ENCODE measurements at places on chromosomes 4 and X.

- no peak for DNase-seq
- peak overlapping the region; percentile 73 for H3K4me3 ChIP-seq
- peaks cover 3% of the 10 kb centered on the region for H3K27me3 ChIP-seq
- no peak overlapping the region for H3K27ac ChIP-seq
These were observed 2.3 kb downstream of the SH3TC1 start for GRCh38 chr4:8201321-8201781.

- H3K27ac ChIP-seq, result no peak overlapping the region
- no peak for DNase-seq
- H3K4me3 ChIP-seq, result no peak overlapping the region
- H3K27me3 ChIP-seq, result no peaks in the 10 kb centered on the region
These were observed 120.2 kb downstream of the KLHL8 start for GRCh38 chr4:87100168-87100567.

DNA sequence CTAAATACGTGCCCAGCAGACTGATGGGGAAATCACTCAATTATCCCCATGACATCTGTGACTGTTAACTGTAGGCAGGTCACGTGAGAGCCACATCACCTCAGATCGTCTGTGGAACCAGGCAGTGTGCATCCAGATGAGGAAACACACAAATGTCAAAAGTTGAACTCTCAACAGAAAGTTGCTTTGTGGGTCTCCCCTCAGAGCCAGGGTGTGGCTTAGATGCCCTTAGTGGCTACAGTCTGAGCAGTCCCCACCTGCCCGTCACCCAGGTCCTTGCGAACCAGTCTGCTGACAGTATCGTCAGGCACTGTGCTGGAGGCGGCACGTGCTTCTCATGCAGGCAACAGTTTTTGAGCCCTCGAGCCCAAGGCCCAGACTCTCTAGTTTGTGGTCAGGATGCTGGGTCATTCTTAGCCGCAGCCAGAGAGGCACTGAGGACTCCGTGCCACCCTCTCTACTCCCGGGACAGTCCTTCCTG lies 10.8 kb downstream of the TMEM187 start:
- peaks cover 17% of the 10 kb centered on the region for H3K36me3 ChIP-seq
- peaks cover 5% of the 10 kb centered on the region for H3K4me1 ChIP-seq
- no peak overlapping the region for H3K27ac ChIP-seq
- H3K27me3 ChIP-seq, result no peaks in the 10 kb centered on the region
- DNase-seq, result no peak
- H3K4me3 ChIP-seq, result no peak overlapping the region

DNA sequence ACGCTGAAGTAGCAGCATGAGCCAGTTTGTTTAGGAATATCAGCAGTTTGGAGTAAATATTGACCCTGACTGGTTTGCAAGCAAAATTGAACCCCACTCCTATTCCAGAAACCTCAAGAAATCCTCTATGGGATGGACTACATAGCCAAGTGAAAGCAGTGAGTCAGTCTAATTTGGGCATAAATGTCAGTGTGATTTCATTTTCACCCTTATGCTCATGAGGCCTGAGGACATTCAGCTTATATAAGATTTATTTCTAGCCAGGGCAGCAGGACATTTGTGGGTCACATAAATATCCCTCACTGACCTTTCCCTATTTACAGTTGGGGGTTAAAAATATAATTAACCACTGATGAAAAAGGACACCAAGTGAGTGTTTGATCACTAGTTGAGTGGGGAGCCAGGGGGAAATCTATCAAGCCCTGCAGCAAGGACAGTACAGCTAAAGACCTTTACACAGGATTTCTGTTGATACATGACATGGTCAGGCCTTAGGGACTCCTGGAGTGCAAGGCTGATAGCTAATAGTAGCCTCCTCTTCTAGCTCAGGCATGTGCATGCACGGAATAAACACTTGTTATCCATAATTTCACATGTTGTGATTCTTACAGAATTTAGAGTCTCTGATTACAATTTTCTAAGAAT lies 996.9 kb upstream of the GRIA3 start:
- H3K36me3 ChIP-seq, result no peaks in the 10 kb centered on the region
- no peaks in the 10 kb centered on the region for H3K27me3 ChIP-seq
- no peaks in the 10 kb centered on the region for H3K4me1 ChIP-seq
- no peak overlapping the region for H3K27ac ChIP-seq
- DNase-seq, result no peak

DNA sequence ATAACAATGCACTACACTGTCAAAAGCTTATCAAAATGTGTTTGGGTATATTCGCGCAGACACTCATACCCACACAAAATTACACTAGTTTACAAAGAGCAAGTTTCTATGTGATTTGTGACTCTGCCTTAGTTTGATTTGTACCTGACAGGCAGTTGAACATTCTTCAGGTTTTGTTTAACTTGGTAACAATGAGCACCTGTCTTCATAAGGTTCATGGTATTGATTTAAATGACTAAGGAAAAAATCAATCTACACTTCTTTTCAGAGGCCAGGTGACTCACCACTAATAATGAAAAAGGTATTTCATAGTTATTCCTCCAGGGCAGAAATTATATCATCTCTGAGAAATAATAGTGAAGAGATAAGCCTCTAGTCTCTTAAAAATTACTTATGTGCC lies 1114.6 kb upstream of the AGA start:
- no peak overlapping the region for H3K27ac ChIP-seq
- H3K4me3 ChIP-seq, result no peak overlapping the region
- no peaks in the 10 kb centered on the region for H3K4me1 ChIP-seq
- H3K36me3 ChIP-seq, result no peaks in the 10 kb centered on the region

- H3K4me3 ChIP-seq, result no peak overlapping the region
- no peaks in the 10 kb centered on the region for H3K36me3 ChIP-seq
- H3K4me1 ChIP-seq, result no peaks in the 10 kb centered on the region
These were observed 1280.8 kb downstream of the PCDH7 start for GRCh38 chr4:32000846-32001488.

- H3K27me3 ChIP-seq, result peaks cover 15% of the 10 kb centered on the region
- H3K4me1 ChIP-seq, result peaks cover 12% of the 10 kb centered on the region
- H3K27ac ChIP-seq, result peak within 1 kb of the TSS; percentile 8
- peak within 1 kb of the TSS; percentile 80 for H3K4me3 ChIP-seq
- no peaks in the 10 kb centered on the region for H3K36me3 ChIP-seq
These were observed at the start of gene COL25A1 for GRCh38 chr4:109302361-109303139. TSS of gene COL25A1 (minus strand) at chr4:109302658.

DNA sequence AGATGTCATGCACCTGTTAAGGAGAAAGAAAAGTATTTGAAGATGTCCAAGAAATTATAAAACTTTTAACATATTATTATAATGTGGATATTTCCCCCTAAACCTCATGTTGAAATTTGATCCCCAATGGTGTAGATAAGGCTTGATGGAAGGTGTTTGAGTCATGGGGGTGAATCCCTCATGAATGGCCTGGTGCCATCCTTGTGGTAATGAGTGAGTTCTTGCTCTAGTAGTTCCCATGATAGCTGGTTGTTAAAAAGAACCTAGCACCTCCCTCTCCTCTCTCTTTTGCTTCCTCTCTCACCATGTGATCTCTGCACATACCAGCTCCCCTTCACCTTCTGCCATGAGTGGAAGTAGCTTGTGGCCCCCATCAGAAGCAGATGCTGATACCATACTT lies 176.6 kb upstream of the NR3C2 start:
- no peaks in the 10 kb centered on the region for H3K36me3 ChIP-seq
- no peak overlapping the region for H3K4me3 ChIP-seq
- no peaks in the 10 kb centered on the region for H3K27me3 ChIP-seq

DNA sequence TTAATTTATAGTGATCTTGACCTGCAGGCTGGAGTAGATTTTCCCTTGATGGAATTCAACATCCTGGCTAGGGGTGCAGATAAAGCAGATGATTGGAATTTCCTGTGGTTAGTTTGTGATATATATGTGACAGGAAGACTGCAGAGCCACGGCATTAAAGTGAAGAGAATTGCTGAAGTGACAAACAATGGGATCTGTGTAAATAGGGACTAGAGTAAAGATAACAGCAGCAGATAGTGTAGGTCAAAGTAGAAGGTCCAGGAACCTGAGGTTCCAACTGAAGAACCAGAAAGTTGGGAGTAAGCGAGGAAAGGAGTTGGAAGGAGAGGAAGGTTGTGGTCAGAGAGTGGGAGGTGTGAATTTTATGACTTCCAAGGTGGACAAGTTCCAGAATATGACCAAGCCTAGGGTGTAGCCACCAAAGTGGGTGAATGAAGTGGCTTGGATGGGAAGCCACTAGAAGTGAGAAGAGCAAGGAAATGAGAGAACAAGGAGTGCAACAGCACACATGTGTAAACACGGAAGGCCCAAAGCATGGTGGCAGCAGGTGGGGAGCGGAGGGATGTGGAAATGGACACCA lies 325.0 kb downstream of the RAB28 start:
- no peaks in the 10 kb centered on the region for H3K36me3 ChIP-seq
- no peak for DNase-seq
- no peaks in the 10 kb centered on the region for H3K27me3 ChIP-seq
- H3K4me3 ChIP-seq, result no peak overlapping the region
- no peaks in the 10 kb centered on the region for H3K4me1 ChIP-seq

GRCh38 chr4:11782859-11783258 lies 354.2 kb upstream of the HS3ST1 start:
- H3K36me3 ChIP-seq, result no peaks in the 10 kb centered on the region
- H3K27me3 ChIP-seq, result no peaks in the 10 kb centered on the region
- no peak overlapping the region for H3K4me3 ChIP-seq
- DNase-seq, result no peak
- H3K4me1 ChIP-seq, result no peaks in the 10 kb centered on the region
- no peak overlapping the region for H3K27ac ChIP-seq

GRCh38 chr4:78482281-78482680 lies 69.3 kb upstream of the ANXA3 start:
- no peak for DNase-seq
- H3K4me3 ChIP-seq, result no peak overlapping the region
- H3K27ac ChIP-seq, result no peak overlapping the region
- peaks cover 3% of the 10 kb centered on the region for H3K4me1 ChIP-seq

DNA sequence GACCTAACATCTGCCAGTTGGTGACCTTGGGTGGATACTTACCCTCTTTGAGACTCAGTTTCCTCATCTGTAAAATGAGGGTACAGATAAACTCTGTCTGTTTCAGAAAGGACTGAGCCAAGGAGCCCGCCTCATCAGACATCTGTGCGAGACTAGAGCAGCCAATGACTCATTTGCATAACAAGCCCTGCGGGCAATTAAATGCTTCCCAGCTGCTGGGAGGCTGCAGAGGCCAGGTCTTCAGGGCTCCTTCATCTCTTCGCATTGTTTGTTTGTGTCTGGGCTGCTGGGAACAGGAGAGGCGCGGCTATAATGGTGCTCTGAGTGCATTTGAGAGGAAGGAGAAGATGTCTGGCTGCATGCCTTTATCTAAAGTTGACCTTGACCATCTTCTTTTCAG lies 85.0 kb downstream of the ADRA2C start:
- H3K4me3 ChIP-seq, result no peak overlapping the region
- H3K27me3 ChIP-seq, result peaks cover 77% of the 10 kb centered on the region
- H3K4me1 ChIP-seq, result no peaks in the 10 kb centered on the region
- DNase-seq, result no peak
- H3K36me3 ChIP-seq, result no peaks in the 10 kb centered on the region
- H3K27ac ChIP-seq, result no peak overlapping the region

DNA sequence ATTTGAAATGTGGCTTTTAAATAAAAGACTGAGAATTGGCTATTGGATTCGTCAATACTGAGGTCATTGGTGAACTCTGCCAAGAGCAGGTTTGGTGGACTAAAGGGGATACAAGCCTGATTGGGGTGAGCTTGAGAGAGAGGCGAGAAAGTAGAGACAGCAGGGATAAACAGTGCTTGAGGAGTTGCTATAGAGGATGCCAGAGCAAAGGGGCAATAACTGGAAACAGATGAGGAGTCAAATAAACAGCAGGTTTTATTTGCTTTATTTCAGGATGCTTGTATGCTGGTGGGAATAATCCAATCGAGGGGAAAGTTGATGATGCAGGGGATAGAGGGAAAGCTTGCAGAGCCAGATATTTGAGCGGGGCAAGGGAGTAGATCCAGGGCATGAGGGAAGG lies 24.0 kb upstream of the ANXA3 start:
- peaks cover 6% of the 10 kb centered on the region for H3K36me3 ChIP-seq
- H3K27ac ChIP-seq, result no peak overlapping the region
- DNase-seq, result no peak

GRCh38 chr4:66014146-66014765 lies 344.0 kb upstream of the EPHA5 start:
- H3K36me3 ChIP-seq, result no peaks in the 10 kb centered on the region
- H3K4me3 ChIP-seq, result no peak overlapping the region
- no peak overlapping the region for H3K27ac ChIP-seq
- no peak for DNase-seq
- no peaks in the 10 kb centered on the region for H3K27me3 ChIP-seq
- peaks cover 1% of the 10 kb centered on the region for H3K4me1 ChIP-seq

DNA sequence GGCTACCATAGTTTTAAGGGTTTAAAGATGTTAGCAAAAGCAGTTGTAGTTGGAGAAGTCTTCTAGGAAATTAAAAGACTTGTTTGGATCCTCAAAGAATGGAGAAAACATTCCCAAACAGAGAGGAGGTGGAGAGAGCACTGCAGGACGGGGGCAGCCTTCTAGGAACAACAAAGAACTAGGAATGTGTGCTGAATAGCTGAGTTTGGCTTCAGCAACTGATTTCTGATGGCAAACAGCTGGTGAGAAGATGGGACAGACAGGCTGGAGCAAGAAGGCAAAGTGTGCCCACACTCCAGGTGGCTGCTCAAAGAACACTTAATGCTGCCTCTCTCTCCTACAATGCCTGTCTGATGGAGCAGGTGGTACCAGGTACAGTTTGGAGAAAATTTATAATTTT lies 1331.1 kb downstream of the ADGRL3 start:
- no peaks in the 10 kb centered on the region for H3K36me3 ChIP-seq
- DNase-seq, result no peak
- no peaks in the 10 kb centered on the region for H3K27me3 ChIP-seq
- H3K4me3 ChIP-seq, result no peak overlapping the region
- H3K4me1 ChIP-seq, result no peaks in the 10 kb centered on the region

GRCh38 chr4:1785592-1785991 lies 7.5 kb upstream of the FGFR3 start:
- DNase-seq, result no peak
- peaks cover 22% of the 10 kb centered on the region for H3K4me1 ChIP-seq
- no peak overlapping the region for H3K4me3 ChIP-seq

GRCh38 chr4:103370336-103370735 lies 172.2 kb upstream of the CENPE start:
- no peak overlapping the region for H3K27ac ChIP-seq
- no peaks in the 10 kb centered on the region for H3K4me1 ChIP-seq
- no peaks in the 10 kb centered on the region for H3K27me3 ChIP-seq
- no peaks in the 10 kb centered on the region for H3K36me3 ChIP-seq
- DNase-seq, result no peak

DNA sequence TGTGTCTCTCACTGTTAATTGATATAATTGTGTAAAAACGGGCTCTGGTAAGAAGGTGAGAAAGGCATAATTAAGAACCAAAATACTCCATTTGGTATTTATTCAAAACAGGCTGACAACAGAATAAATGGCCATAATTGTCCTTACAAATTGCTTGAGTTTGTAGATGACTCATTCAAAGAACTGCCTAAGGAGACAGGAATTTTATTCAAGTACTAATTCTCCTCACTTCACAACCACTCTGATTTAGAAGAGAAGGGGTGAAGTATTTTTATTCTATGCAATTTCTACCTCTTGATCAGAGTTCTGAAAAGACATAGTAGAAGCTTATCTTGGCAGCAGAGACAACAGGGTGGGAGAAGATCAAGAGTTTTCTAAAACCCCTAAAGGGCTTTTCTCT lies 43.1 kb downstream of the ATP11C start:
- H3K27me3 ChIP-seq, result no peaks in the 10 kb centered on the region
- H3K27ac ChIP-seq, result peak overlapping the region; percentile 14
- no peaks in the 10 kb centered on the region for H3K4me1 ChIP-seq
- peak; percentile 34 for DNase-seq
- H3K36me3 ChIP-seq, result no peaks in the 10 kb centered on the region
- H3K4me3 ChIP-seq, result no peak overlapping the region

Measured in mesenchymal stem cell (in vitro differentiated cells and primary cell).